ENCODE measurements at places on chromosomes 6 and 20.
A peak's percentile ranks its signal among the peaks of the same experiment; 100 is the strongest.

GRCh38 chr6:71502956-71503355 lies 214.3 kb downstream of the OGFRL1 start:
- no peak for DNase-seq

- no peak for DNase-seq
Observed at GRCh38 chr6:107740496-107741190, 83.5 kb downstream of the SCML4 start.

DNA sequence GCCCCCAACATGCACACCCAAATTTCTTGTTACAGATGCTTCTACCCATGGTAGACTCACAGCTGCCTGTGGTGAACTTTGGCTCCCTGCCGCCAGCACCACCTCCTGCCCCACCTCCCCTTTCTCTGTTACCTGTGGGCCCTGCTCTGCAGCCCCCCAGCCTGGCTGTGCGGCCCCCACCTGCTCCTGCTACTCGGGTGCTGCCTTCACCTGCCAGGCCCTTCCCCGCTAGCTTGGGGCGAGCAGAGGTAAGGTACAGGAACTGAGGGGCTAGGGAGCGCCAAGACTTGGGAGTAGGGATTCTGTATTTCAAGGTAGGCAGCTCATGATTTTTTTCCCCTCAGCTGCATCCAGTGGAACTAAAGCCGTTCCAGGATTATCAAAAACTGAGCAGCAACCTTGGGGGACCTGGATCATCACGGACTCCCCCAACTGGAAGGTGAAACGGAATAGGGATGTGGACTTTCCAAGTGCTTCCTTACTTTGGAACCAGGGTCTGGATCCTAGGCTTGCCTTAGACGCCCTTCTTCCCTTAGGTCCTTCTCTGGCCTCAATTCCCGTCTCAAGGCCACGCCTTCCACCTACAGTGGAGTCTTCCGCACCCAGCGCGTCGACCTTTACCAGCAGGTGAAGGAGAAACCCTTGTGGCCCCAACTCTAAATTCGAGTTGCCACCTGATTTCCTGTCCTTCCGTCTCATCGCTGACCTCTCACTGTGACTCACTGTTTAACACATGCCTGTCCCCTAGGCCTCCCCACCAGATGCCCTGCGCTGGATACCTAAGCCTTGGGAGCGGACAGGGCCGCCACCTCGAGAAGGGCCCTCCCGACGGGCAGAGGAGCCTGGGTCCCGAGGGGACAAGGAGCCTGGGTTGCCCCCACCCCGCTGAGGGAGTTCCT lies 15.5 kb downstream of the BAG6 start:
- no peak for DNase-seq

- DNase-seq: no peak
Observed at GRCh38 chr20:33372993-33373441, 28.3 kb downstream of the CDK5RAP1 start.

- peak; percentile 11 for DNase-seq
Observed at GRCh38 chr6:21151530-21151929, 442.0 kb upstream of the SOX4 start.

DNA sequence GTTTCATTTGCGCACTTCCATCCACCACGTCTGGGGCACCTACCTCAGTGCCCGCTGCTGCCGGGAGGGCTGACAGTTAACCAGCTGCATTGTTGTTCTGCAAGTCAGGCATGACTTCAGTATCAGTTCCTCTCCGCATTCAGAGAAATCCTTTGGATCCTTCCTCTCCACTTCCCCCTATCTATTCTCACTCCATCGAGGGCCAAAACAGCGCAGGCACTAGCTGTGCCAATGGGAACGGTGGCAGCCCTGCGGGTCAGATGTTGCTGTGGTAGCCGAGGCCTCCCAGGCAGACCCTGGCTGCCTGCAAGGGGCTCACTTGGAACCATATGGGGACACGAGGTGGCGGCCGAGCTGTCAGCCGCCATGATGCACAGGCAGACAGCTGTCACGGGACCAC lies 64.2 kb upstream of the INSM1 start:
- DNase-seq: peak; percentile 17

DNA sequence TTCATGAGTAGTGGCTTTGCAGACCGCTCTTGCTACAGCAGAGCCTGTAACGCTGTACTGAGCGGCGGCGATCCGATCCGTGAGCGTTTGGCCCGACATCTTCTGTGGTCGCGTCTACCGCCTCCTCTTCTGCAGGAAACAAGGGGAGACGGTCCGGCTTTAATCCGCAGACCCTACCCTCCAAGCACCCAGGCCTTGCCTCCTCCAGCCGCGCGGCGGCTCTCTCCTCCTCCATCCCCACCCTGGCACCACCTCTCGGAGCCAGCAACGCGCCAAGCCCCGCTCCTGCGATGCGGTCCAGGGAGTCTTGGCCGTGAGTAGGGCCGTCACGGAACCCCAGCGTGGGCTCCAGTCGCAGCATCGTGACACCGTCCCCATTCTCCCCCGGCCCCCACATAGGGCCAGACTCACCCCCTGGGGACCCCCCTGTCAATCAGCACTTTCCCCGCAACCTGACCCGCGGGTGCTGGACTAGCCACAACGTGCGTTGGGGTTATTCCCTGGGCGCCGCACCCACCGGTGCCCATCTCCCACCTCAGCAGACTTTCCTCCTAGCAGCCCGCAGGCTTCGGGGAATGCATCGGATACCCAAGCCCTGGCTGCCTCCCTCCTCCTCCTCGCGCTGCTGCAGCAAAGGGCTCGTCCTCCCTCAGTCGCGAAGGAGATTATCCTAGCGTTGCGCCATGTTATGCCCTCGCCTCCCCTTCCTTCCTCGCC lies 914 bp downstream of the SNAP91 start:
- peak; percentile 13 for DNase-seq

DNA sequence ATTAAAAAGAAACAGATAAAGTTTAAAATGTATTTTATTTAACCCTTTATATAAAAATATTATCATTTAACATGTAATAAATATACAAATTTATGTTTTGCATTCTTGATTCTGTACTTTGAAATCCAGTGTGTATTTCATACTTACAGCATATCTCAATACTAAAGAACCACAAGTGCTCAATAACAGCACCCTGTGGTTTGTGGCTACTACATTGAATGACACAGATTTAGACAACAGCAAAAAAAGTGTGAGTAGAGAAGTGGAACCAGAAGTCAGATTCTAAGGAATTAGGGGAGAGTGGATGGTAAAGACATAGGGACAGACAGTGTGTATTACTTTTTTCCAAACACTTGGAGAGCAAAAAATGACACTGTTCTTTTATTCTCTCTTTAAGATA lies 524.5 kb downstream of the BMP2 start:
- DNase-seq: no peak

DNA sequence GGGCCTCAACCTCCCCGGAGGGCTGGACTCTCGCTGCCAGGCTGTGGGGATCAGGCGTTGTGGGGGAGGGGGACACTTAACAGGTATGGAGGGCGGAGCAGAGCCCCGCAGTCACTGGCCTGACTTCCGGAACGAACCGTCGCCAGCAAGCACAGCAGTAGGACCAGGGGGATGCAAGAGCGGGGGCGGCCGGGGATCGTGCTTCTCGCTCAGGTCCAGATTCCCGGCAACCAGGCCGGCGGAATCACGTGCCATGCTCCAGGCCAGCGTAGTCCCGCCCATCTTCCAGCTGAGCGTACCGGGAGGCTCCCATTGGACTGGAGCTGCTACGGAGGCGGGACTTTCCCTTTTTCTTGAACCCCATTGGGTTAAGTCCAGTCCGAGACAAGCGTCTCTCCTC lies 10.0 kb upstream of the POU5F1 start:
- DNase-seq: no peak

- DNase-seq: no peak
Observed at GRCh38 chr20:13703265-13703664, 64.5 kb upstream of the TASP1 start.

DNA sequence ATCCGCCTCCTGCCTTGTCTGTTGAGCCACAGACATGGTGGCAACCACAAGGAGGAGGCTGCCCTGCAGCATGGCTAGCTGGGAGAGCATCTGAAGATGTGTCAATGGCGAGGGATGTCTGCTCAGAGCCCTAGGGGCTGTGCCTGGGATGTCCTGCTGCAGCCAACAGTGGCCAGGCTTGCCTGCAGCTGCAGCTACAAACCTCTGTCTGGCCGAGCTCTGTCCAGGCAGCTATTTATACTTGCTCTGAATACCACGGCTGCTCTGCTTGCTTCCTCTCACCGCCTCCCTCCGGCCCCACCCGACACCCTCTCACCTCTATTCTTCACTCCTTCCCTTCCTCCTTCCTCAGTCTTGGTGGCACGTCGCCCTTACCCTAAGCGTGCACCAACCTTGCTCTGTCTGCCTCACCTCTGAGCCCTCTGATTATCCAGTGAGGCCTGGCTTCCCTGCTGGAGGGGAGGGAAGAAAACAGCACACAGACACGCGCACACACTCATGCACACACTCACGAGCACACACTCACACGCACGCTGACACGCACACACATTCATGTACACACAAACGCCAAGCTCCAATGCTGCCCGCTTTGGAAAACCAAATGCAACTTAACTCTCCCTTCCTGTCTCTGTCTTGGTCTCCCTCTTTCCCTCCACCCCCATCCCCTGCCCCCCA lies at the start of gene ANGPT4:
Gene ANGPT4, minus strand, starts transcription at position 210 of the 675 bp plus-strand sequence. Its CDS starts 120 bp downstream, at position 90.
- no peak for DNase-seq

GRCh38 chr6:129959358-129959930 lies 58.9 kb upstream of the L3MBTL3 start:
- peak; percentile 14 for DNase-seq

DNA sequence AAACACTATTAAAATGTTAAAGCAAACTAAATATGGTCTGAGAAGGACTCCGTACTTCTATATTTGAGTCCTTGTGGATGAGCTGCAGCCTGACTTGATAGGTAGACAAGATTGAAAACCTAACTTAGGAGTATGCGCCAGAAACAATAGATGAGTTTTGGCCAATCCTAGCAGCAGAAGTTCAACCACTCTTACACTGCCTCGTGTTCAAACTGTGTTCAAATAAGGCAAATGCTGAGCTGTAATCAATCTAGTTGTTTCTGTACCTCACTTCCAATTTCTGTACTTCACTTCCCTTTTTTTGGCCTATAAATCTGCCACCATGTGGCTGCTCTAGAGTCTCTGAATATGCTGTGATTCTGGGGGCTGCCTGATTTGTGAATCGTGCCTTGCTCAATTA lies 13.2 kb upstream of the SERINC1 start:
- DNase-seq: no peak

GRCh38 chr20:48196486-48196885 lies 411.2 kb upstream of the SULF2 start:
- DNase-seq: peak; percentile 6

DNA sequence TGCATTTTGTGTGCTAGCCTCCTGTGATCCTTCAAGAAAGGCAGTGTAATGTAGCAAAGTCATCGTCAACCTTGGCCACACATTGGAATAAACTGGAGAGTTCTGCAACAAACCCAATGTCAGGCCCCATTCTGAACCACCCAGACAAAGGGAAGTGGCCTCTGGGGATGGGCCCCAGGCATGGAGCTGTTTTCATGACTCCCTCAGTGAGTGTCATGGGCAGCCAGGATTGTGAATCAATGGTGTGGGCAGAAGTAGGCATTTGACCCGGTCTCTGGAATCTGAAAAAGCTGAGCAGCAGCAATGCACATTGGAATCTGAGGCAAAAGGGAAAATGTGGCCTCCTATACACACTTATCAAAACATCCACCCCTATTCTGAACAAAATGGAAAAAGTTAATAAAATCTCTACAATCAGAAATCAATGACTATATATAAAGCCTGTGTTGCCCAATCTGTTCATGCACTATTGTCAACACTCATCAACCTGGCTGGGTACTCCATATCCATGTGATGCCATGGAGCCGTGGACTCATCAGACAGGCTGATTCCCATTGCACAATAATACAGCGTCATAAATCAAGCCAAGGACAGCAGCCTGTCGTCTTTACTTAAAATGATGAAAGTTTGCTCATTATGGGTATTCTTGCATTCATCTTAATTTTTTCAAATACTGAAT lies 134.9 kb upstream of the STMND1 start:
- no peak for DNase-seq

DNA sequence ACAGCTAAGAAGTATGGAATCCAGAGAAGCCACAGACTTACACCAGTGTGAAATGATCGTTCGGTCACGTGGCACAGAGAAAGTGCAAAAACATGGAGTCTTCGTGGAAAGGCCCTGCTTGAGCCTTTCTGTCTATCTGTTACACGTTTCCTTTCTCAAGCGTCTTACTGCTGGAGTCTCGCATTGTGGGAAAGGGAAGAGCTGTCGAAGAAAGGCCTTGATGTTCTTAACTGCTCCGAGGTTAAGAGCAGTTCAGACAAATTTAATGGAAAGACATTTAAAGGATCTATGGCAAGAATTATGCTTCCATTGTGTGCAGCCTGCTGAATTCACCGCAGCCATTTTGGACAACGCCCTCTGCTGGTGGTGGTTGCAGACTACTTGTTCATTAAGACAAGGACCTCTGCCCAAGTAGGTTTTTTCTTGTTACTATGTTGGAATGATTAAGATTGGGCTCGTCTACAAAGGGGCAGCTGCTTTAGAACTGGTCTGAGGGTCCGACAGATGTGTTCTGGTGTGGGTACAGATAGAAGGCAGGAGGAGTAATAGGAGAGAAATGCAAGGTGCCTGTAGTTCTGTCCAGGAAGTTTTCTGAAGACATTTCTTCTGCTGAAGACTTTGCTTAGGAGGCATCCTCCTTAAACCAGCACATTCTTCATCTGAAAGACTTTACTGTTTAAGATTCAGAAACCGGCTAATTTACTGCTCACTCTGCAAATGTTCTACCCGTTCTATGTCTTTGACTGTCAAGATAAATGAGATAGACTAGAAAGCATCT lies 24.7 kb upstream of the CCN6 start:
- DNase-seq: peak; percentile 72

- DNase-seq: no peak
Observed at GRCh38 chr6:74284284-74284683, 588.3 kb downstream of the CD109 start.

GRCh38 chr6:87213364-87213763 lies 58.0 kb downstream of the ZNF292 start:
- peak; percentile 62 for DNase-seq

DNA sequence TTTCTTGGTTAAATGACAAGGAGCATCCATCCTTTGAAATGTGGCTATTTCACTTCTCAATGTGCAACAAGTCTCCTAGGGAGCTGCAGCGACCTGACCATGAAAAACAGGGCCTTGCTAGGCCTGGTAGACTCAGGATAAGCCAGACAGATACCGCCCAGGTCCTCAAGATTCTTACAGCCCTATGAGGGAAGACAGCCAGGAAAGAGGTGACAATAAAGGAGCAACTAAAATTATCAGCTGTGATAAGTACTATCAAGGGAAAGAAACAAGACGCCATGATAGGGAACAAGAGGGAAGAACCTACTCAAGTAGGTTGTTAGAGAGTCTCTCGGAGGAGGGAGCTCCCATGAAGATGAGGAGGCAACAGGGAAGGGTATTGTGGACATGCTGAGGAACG lies 51.4 kb upstream of the EMILIN3 start:
- DNase-seq: no peak

GRCh38 chr6:34447386-34447785 lies 18.5 kb upstream of the PACSIN1 start:
- no peak for DNase-seq

DNA sequence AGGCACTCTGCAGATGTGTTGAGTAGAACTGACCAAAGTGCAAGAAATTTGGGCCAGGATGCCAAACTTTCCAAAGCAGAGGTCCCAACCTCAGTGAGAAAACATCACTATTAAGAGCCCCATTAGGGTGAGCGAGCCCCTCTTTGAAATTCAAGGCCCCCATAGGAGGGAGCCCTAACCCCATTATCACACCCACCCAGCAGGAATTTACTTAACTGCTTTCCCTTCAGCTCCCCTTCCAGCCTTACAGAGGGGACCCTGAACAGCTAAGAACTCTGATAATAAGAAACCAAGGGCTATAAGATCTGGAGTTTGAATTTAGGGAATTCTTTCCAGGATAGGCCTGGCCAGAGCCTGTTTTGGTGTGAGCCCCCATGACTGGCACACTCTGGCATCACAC lies 130.6 kb downstream of the NFATC2 start:
- no peak for DNase-seq

Data from body of pancreas (tissue), 4 donors.